ENCODE measurements at places on chromosomes 6 and 20. TPM values are rescaled to one million over a fixed set of nuclear protein-coding genes. Genes with fewer than 3 reads are reported as not detected.

The CYP24A1 gene
- 39.6 TPM for total RNA-seq

The OARD1 gene
- 23.0 TPM for total RNA-seq

The ZFP57 gene
- total RNA-seq = not detected

The EPHA7 gene
- not detected for total RNA-seq

The TRIM31 gene
- not detected for total RNA-seq

The MTFR2 gene
- total RNA-seq = 12.0 TPM

The NMBR gene
- not detected for total RNA-seq

Measured in M059J (cell line).